ENCODE measurements at places on chromosomes 7 and 10. TPM values are rescaled to one million over a fixed set of nuclear protein-coding genes. Genes with fewer than 3 reads are reported as not detected.

- no peak for DNase-seq
Measured at GRCh38 chr7:147569116-147569913, 1021.3 kb upstream of the C7orf33 start.

Gene IRF5
- total RNA-seq = 11.9 TPM

DNA sequence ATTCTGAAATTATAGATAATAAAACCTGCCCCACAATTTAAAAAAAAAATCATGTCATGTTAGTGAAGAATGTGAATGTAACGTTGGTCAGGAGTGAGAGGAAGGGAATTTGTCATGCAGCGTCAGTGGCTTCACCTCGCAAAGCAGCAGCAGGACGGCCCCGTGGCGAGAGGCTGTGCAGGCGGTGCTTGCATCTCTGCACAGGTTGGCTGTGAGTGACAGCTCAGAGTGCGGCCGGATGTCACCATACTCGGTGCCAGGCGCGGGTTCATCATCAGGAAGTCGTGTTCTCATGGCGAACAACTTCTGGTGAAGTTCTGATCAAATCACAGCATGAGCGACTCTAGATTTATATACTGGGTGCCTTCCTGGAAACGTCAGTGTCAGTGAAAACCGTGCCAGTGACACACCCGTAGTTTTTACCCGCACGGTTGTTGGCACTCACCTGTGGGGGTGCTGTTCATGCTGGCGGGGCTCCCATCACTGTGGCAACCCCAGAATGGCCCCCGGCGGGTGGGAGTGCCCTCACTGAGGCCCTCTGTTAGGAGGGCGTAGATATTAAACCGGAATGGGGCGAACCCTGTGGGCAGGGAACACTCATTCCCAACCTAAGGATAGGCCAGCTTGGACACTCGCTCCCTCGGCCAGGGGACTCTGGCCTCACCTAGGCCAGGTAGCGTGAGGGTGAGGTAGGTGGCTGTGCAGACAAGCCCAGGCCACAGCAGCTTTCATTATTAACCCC, 120.3 kb downstream of the CYTH3 start:
- no peak for DNase-seq

Gene IFT22
- total RNA-seq = 14.0 TPM

- no peak for DNase-seq
Measured at GRCh38 chr7:127769696-127770400, 117.9 kb downstream of the SND1 start.

GRCh38 chr7:50857804-50858489, 75.3 kb upstream of the GRB10 start:
- DNase-seq = no peak

GRCh38 chr7:6232534-6232933, 39.9 kb downstream of the CYTH3 start:
- no peak for DNase-seq

DNA sequence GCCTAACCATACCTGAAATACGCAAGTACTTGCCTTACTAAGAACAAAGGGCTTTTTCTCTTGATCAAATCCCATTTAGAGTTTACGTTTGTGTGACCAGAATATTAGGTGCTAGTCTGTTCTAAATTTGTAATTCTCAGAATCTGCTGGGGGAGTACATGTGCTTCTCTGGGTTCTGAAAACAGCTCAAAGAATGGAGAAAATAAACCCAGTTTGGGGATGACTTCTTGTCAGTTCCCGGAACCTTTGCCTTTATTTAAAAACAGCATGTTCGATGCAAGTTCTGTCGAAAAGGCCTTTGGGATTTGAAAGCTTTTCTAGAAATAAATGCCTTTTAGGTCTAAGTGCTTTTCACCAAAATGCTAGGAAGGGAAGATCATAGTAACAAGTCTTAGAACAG, 147.0 kb downstream of the ARID5B start:
- no peak for DNase-seq

- no peak for DNase-seq
Measured at GRCh38 chr10:132708936-132709335, 77.0 kb downstream of the NKX6-2 start.

DNA sequence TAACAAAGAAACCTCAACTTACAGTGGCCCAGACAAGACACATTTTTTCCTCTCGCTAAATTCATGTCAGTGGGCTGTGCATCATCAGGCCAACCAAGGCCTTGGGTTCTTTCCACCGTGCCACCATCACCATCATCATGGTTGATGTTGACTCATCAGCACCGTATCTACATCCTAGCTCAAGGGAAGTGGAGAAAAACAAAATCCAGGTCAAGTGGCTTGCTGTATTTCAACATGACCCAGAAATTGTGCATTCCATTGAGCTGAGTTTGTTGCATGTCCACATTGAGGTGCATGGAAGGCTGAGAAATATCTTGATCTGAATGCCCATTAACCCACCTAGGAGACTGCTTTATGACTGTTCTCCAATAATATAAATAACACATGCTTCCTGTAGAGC, 312.4 kb upstream of the CDC14C start:
- DNase-seq = no peak

DNA sequence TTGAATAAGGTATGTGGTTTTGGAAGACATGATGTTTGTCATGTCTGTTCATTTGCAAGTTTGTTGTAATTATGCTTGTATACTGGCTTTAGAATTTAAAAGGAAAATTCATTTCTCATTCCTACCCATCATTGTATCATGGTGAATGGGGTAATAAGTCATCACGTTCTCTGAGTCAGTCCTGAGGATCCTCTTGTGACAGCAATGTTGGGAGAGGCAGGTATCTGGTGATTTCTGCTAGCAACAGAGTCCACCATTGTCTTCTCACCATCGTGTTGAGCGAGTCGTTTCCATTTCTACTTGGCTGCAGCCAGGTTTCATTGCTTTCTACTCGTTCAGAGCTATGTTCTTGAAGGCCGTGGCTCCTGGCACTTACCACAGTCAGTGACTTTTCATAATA, 16.3 kb downstream of the CUL1 start:
- no peak for DNase-seq

- DNase-seq = no peak
Measured at GRCh38 chr7:40611095-40611871, 476.5 kb downstream of the SUGCT start.

GRCh38 chr7:39666562-39666961, 43.2 kb downstream of the RALA start:
- DNase-seq = no peak

Gene SHH
- total RNA-seq = not detected

Gene PTPRZ1
- total RNA-seq = 11.7 TPM

DNA sequence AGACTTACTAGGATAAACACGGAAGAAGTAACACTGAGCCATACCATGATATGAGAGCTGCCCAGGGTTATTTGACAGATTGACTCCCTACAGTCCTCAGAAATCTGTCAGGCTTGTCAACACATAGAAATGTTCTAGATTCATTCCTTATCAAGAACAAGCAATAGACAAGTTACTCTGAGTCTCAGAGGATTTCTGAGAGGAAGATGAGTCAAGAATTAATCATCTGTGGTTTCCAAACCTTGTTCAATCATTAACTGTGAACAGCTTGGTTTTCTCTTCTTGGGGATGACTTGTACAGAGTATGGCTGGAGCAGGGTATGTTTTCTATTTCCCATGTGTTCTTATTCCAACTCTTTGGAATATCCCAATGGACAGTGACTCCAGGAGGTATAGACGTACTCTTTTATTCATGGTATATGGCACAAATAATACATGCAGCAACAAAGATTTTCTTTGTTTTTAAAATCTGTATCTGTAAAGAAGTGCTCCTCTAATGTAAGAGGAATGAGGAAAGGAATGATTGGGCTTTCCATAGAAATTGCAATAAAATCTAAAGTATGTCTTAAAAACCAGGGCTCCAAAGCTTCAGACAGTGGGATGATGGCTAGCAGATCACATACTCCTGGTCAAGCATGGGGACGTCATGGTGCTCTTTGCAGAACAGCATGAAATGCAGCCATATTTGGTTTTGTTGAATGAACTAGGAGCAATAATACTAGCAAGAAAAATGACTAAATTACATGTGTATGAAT, 11.9 kb upstream of the SFR1 start:
- no peak for DNase-seq

Gene BAMBI
- total RNA-seq = 14.9 TPM

Gene ICA1
- total RNA-seq = 9.9 TPM

- DNase-seq = no peak
Measured at GRCh38 chr10:107771066-107771465, 606.6 kb upstream of the SORCS1 start.

DNA sequence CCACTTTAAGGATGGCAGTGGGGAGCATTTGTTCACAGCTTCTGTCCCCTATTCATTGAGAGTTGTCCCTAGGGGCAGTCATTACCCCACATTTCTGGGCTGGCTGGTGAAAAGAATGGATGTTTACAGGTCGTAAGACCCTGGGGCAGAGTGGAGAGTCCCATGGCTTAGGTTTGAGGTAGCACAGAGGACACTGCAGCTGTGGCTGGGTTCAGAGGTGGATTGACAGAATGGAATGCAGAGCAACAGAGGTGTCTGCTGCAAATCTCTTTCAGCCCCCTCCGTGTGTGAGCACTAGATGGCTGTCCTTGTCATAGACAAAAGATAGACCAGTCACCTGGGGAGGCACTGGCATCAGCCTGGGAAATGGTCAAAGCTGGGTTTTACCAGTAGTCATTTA, 141.9 kb downstream of the CACNB2 start:
- DNase-seq = no peak

- DNase-seq = no peak
Measured at GRCh38 chr10:30630571-30630970, 1.0 kb upstream of the LYZL2 start.

DNA sequence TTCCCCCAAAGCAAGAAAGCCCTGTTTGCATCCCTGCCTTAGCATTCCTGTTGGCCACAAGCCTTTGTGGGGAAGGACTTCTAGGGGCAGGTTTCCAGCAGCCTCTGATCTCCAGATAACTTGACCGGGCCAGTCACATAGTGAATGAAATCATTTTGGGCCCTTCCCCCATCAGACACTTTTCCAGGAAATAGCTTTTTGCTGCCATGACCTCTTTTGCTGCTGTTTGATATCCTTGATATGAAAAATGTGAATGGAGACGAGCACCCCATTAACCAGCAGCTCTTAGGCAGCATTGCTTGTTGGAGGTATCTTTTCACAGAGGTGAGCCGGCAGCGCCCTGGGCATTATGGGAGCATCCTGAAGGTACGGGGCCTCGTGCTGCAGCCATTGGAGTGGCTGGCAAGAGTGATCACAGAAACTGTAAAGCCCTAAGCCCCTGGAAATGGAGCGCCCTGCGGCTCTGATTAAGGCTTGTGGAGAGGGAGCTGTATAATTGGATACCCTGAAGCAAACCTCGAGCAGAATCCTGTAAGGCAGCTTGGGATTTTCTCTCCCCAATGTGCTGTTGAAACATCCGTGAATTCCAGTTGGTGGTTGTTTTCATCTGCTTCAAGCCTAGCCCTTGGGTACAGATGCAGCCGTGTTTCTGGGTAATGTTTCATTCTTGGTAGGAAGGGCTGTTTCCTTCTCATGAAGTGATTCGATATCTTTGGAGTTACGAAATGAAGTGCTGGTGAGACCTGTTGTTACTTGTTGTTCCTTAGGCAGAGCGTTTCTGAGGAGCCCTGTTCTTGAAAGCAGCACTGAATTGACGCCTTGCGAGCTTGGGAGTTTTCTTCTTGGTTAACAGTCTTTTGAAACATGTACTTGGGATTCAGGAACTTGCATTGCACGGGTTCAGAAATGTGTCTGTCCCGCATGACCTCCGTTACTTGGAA, 179.0 kb downstream of the PTEN start:
- no peak for DNase-seq

DNA sequence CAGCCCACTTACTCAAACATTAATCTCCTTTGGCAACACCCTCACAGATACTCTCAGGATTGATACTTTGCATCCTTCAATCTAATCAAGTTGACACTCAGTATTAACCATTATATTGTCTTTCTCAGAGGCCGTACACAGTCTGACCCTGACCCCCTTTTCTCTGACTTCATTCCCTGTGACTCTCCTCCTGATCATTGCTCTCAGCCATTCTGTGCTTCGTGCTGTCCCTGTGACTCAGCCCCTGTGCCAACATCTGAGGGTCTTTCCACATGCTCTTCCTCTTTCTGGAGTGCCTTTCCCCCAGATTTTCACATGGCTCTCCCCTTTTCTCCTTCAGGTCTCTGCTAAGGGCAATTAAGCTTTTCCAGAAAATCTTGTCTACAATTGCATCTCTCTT, 289.0 kb upstream of the PHYHIPL start:
- no peak for DNase-seq

Gene CREB3L2
- total RNA-seq = 96.7 TPM

GRCh38 chr10:50360077-50360850, 108.9 kb upstream of the ASAH2 start:
- DNase-seq = no peak

Gene PNLIPRP1
- not detected for total RNA-seq

- DNase-seq = no peak
Measured at GRCh38 chr10:45809837-45810236, 37.5 kb downstream of the AGAP4 start.

GRCh38 chr7:117552660-117553059, 72.8 kb downstream of the CFTR start:
- DNase-seq = no peak

GRCh38 chr10:76155961-76156360, 724.5 kb downstream of the LRMDA start:
- DNase-seq = no peak

Gene BTBD16
- total RNA-seq = not detected

GRCh38 chr10:81116201-81116600, 578.5 kb downstream of the SH2D4B start:
- DNase-seq = no peak

Gene NAT16
- total RNA-seq = not detected

Gene FLNC
- 157 TPM for total RNA-seq

Gene DPYSL4
- total RNA-seq = 0.28 TPM

Gene SCART1
- total RNA-seq = 10.6 TPM

DNA sequence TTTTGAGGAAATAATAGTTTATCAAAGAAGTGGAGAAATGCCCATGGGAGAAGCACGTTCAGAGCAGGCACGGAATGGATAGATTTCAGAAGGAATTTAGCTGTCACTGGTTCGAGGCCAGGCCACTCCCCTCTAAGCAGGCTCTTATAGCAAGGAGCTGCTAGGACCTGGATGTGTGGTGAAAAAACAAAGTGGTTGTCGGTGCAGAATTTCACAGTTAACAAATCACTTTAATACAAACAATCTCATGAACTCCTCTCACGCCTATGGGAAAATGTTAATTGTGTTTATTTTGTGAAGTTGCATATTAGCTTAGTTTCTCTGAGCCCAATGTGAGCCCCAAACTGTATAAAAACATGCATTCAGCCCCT, 176.3 kb downstream of the PKD1L1 start:
- no peak for DNase-seq

- no peak for DNase-seq
Measured at GRCh38 chr7:111301891-111302290, 211.0 kb downstream of the LRRN3 start.

Gene ZNF467
- 4.6 TPM for total RNA-seq

DNA sequence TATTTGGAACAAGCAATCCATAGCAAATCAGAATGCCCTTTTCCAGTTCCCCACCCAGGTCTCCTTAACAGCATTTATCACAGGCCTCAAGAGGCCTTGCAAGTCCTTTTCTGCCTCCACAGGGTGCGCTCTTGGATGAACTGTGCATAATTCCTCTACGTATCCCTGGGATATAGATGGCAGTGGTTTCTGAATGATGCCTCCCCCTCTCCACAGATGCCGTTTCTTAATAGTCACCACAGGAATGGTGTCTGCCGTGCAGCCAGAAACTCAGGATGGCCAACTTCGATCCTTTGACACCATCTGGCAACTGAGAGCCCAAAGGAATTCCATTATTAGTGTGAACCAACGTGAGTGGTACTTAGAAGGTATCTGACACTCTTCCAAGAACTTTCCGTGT, 43.1 kb downstream of the JAZF1 start:
- no peak for DNase-seq

- no peak for DNase-seq
Measured at GRCh38 chr10:49448924-49449323, 53.0 kb upstream of the DRGX start.

GRCh38 chr10:71713135-71714030, 6.2 kb downstream of the C10orf105 start:
- DNase-seq = peak; percentile 74
